Stimulated activated CD8-positive, alpha-beta memory T cell treated with anti-CD3 and anti-CD28 coated beads, Interleukin-4, amount 100 ng/mL, for 4 hours (primary cell): ENCODE measurements at places on chromosomes 6 and 20.

DNA sequence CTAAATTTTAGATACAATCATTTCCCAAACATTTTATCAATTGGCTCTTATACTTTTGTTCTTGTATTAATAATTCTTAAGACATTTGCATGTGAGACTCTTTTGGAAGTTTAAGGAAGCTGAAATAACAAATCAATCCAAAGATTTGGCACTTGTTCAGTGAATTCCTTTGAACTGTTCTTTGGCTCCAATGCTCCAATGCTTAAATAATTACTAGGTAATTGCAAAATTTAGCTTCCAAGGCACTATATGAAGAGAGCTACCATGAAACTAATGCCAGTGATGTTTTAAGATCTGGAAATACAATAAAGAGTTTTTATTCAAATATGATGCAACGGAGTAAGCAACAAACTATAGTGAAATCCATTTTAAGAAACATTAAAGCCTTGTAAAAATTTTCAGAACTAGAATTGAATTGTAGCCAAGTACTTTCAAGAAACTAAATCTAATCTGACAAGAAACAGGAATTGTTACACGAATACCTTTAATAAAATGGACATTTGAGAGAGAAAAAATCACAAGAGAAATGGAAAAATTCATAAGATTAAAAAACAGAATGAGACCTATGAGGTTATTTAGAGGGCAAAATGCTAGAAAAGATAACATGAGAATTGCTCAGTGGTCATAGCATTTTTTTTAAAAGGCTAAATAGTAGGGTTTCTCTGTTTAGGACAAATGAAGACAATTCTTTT lies 43.6 kb upstream of the SMLR1 start:
- DNase-seq, result no peak

GRCh38 chr6:42199106-42199981 lies 4.6 kb upstream of the GUCA1B start:
- DNase-seq, result no peak

GRCh38 chr20:33054791-33055190 lies 1.1 kb downstream of the BPIFB3 start:
- DNase-seq, result no peak

GRCh38 chr6:105824732-105825131 lies 261.4 kb upstream of the PRDM1 start:
- no peak for DNase-seq

- DNase-seq, result no peak
Measured at GRCh38 chr6:10460096-10460495, 45.2 kb upstream of the TFAP2A start.

DNA sequence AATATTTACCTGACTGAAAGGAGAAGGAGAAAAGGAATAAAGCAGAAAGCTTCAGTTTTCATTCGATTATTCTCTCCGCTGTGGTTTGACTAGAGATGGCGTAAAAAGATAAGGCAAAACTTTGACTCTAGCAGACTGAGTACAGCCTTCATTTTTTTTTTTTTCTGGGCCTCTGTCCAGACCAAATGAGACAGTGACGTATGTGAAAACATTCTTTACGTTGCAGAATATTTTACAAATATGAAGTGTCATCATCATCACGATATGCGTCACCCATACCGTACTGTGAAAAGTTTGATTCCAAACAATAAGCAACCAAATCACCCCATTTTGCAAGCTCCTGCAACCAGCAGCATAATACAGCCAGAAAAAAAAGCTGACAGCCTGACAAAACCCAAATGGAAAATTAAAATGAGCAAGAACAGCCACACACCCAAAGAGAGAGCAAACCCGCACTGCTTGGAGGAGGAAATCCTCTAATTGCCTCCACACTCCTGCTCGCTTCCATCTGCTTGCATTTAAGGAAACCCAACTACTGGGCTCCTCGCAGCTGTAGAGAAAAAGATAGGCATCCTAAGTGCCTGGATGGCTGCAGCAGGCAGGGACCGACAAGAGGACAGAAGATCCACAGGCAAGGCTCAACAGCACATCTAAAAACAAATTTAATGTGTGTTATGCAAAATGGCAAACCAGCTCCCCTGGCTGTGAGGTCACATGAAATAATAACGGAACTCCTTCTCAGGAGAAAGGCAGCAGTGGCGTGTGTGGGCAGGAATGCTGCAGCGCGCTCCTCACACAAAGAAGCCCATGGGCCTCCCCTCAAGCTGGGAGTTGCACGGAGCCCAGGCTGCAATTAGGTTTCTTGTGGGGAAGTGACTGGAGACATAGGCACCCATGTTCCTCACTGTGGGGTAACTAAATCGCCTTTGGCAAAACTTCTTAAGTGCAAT lies 113.1 kb downstream of the FYN start:
- DNase-seq, result no peak

- no peak for DNase-seq
Measured at GRCh38 chr6:160882791-160883279, 108.7 kb upstream of the MAP3K4 start.

DNA sequence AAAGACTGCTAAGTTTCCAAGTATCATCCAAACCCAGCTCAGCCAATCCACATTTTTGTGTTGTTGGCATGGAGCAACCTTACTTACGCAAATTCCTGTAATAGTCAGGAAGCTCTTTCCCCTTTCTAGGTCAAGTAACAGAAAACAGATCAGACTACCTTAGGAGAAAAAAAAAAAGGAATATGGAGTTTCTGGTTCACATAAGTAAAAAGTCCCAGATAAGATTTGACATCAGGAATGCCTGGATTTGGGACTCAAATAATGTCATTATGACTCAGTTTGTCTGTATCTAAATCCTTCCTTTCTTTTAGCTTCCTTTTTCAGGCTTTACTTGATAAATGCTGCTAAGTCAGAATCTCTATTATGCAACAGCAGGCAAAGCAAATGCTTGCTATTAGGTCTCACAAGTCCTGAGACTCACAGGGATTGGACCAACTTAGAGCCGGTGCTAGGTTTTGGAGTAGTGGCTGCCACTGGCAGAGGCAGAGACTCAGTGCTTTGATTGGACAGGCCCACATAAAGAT lies 44.5 kb downstream of the NCOA7 start:
- DNase-seq, result no peak

DNA sequence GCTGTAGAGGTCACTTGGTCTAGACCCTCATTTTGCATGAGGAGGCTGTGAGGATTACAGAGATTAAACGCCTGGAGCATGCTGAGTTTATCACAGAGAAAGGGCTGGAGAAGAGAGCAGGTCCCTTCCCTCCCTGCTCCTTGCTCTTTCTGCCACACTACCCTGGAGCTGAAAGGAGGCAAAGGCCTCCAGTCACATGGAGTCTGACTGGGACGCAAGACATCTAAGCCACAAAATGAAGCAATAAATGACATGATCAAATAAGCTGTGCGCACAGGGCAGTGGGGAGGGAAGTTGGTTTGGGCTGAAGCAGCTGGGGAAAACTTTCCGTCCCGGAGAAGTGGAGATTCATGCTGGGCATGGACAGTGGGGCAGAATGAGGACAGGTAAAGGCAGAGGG lies 33.3 kb downstream of the ATXN1 start:
- DNase-seq, result no peak

- no peak for DNase-seq
Measured at GRCh38 chr6:93586306-93586705, 166.9 kb upstream of the EPHA7 start.

- no peak for DNase-seq
Measured at GRCh38 chr20:42442716-42443115, 747.0 kb downstream of the PTPRT start.
